Stimulated activated CD8-positive, alpha-beta memory T cell treated with anti-CD3 and anti-CD28 coated beads, Interleukin-7, amount 100 ng/mL, for 24 hours (primary cell): ENCODE measurements at places on chromosomes 6 and 20.

DNA sequence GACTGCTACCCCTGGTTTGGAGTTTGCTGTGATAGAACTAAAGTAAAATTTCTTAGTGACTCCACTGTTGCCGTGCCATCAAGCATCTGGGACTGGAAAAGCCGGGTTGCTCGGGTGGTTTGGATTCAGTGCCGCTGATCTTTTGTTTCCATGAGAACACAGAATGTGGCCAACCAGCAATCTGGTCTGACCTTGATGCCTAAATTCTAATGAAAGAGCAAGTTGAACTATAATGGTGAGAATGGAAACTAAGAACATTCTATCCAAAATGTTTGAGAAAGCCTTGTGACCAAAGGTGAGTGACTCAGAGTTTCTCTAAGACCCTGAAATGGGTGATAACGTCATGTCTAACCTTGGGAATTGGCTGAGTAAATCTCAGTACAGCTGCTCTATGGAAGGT lies 9.9 kb upstream of the PI16 start:
- no peak for DNase-seq

DNA sequence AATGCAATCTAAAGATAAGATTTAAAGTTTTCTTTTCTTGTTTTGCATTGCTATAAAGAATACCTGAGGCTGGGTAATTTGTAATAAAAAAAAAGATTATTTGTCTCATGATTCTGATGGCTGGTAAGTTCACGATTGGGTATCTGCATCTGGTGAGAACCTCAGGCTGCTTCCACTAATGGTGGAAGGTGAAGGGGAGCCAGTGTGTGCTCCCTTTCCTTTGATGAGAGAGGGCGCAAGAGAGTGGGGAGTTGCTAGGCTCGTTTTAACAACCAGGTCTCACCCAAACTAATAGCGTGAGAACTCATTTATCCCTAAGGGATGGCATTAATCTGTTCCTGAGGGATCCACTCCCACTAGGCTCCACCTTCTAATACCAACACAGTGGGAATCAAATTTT lies 353.2 kb downstream of the BTBD3 start:
- DNase-seq: no peak

DNA sequence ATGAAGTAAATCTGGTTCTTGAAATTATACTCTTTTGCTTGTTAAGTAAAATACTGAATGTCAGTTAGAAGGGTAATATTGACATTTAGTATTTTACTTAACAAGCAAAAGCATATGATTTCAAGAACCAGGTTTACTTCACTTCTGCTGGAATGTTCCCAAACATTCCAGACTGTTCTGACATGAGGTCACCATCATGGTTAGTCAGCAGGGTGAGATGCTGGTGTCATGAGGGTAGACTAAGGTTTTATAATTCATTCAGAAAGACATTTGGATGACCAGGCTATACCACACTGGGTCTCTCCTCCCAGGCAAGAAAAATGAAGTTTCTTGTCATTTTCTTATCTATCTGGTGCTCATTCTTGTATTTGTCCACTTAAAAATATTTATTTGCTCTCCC lies 414.4 kb upstream of the MMS22L start:
- DNase-seq: no peak

- no peak for DNase-seq
These were observed 8.3 kb upstream of the ISM1 start for GRCh38 chr20:13212750-13213149.

- DNase-seq: no peak
These were observed 550 bp downstream of the PLAGL2 start for GRCh38 chr20:32206760-32207625.
